ENCODE measurements at places on chromosomes 6 and 20.

DNA sequence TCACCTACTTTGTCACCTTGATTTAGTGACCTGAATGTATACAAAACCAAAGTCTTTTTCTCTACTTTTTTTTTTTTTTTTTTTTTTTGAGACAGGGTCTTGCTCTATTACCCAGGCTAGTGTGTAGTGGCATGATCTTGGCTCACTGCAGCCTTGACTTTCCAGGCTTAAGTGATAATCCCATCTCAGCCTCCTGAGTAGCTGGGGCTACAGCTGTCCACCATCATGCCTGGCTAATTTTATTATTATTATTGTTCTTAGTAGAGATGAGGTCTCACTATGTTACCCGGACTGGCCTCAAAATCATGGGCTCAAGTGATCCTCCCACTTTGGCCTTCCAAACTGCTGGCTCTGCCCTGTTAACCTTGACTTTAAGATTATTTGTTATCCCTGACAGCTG lies 37.5 kb downstream of the CRISP2 start:
- no peak for DNase-seq

- no peak for DNase-seq
Measured at GRCh38 chr6:153034139-153034538, 31.6 kb upstream of the MTRF1L start.

DNA sequence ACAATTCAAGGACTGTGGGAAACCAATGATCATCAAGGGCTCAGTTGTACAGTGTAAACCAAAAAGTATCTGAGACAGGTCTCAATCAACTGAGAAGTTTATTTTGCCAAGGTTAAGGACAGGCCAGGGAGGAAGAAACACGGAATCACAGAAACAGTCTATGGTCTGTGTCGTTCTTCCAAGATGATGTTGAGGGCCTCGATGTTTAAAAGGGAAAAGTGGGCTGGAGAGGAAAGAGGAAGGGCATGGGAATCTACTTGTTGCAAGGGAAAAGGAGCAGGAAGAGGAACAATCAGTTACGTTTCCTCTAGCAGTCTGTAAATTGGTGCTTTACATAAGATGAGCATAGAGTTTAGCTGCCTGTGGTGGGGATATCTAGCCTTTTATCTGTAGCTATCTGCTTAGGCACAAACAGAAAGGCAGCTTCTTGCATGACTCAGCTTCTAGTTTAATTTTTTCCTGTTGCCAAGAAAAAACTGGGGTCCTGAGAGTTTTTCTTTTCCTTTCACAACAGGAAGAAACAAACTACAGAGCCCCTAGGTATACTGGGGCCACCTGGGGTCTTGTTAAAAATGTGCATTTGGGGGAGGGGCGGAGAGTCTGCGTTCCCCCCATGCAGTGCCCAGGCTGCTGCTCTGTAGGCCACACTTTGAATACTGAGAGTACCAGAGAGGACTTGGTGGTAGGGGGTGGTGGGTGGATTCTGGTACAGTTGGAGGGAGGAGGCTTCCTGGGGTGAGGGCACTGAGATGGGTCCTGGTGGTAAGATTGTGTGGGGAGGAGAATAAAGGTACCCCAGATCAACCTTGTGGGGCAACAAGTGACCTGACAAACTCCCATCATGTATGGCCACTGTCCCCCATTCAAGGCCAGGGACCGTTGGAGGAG lies 35.3 kb upstream of the EZR start:
- DNase-seq, result no peak

GRCh38 chr6:82040405-82041221 lies 206.9 kb downstream of the IBTK start:
- no peak for DNase-seq

DNA sequence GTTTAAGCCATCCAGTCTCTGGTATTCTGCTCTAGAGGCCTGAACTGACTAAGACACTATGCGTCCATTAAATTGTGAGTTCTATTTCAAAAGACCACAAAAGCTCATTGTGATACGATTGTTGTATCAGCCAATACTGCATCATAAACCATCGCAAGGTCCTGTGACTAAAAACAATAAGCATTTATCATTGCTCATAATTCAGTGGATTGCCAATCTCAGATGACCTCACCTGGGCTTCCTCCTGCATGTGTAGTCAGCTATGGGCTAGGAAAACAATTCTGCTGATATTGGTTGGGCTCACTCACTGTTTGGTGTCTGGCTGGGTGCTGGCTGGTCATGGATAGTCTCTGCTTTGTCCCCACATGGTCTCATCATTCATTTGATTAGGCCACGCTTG lies 592.7 kb upstream of the BTBD3 start:
- no peak for DNase-seq

GRCh38 chr6:106702451-106703110 lies 73.2 kb downstream of the QRSL1 start:
- no peak for DNase-seq

GRCh38 chr20:47347661-47348435 lies 8.7 kb downstream of the ZMYND8 start:
- no peak for DNase-seq

- no peak for DNase-seq
Measured at GRCh38 chr6:166976636-166977035, 20.3 kb upstream of the RNASET2 start.

- no peak for DNase-seq
Measured at GRCh38 chr20:25399037-25399430, 8.4 kb upstream of the ABHD12 start.

DNA sequence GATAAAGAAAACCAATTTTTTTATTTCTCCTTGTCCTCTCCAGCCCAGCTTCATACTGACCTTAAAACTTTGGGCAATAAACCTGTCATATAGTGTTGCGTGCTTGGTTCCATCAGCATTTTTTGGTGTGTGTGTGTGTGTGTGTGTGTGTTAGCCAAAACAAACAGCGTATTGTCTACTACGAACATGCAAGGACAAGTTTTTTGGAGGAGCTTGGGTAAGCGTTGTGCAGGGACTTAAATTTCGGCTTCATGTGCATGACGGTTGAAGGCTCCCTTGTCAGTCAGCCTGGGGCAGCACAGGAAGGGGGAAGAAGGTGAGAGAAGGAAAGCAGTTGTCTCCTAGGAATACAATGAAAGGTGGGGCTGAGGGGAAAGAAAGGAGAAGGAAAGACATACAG lies 62.0 kb upstream of the PAX1 start:
- DNase-seq, result no peak

DNA sequence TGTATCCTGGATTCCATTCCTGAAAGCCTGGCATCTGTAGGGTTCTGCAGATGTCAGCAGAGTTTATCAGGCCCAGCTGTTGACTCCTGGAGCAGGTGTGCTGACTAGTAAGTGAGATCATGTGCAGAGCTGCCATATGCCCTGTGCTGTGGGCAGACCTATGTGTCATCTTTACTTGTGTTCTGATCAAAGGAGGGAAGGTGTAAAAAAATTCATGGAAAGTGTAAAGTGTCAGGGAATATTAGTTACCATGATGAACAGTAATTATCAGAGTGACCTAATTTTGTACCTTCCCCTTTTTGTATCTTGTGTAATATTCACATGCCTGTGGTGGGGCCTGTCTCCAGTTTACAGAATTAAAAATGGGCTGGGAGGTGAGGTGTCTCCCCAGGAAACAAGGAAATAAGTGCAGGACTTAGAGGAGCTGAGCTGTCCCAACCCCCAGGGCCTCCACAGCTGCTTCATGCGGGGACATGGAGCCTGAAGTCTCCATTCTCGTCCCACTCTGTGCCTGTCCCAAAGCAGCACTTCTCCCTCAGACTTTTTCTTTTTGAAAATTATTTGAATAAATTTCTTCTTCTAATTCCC lies 148.2 kb upstream of the GGTLC1 start:
- DNase-seq, result no peak

DNA sequence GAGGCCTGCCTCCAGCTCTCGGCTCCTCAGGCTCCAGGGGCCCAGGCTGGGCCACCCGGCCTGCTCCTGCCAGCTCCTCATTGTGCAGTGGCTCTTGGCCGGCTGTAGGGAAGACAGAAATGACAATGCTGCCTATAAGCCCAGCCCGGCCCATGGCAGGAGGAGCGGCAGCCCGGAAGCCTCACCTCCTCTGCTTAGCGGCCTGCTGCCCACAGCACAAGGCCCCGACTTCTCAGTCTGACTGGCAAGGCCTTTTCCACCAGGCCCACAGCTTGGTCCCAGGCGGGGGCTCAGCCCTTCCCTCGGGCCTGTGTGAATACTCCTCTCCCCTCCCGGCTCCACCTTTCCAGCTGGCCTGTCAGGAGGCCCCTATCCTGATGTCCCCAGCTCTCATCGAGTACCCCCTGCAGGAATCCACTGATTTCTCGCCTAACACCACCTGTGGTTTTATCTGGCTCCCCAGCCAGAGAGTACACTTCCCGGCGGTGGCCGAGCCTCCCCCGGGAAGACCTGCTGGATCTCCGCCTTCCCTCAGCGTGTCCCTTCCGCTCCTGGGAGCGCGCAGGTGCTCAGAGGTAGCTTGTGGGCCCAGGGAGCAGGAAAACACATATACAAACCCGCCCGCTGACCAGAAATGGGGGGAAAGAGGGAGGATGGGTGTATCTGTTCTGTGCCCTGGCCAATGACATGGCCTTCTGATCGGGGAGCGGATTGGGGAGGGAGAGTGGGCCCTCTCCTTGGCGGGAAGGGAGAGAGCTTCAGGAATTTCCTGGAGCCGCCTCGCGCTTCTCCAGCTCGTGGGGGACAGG lies 963 bp downstream of the DDRGK1 start:
- DNase-seq, result peak; percentile 47

- no peak for DNase-seq
Measured at GRCh38 chr20:4602297-4602631, 119.4 kb upstream of the PRND start.

- no peak for DNase-seq
Measured at GRCh38 chr20:11234608-11235007, 560.8 kb upstream of the JAG1 start.

- DNase-seq, result no peak
Measured at GRCh38 chr20:50453533-50454244, 56.5 kb upstream of the PTPN1 start.

DNA sequence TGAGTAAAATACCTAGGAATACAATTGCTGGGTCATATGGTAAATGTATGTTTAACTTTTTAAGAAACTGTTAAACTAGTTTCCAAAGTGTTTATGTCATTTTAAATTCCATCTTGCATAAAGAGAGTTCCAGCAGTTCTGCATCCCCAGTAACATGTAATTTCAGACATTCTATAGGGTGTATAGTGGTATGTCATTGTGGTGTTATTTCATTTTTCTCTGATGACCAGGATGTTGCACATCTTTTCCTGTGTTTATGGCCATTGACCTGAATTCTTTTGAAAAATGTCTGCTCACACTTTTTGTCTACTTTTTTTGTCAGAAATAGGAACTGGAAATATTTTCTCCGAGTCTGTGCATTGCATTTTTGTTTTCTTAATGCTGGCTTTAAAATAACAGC lies 128.9 kb downstream of the TMEM200A start:
- DNase-seq, result no peak

GRCh38 chr20:18678549-18679419 lies 90.9 kb downstream of the DTD1 start:
- no peak for DNase-seq

DNA sequence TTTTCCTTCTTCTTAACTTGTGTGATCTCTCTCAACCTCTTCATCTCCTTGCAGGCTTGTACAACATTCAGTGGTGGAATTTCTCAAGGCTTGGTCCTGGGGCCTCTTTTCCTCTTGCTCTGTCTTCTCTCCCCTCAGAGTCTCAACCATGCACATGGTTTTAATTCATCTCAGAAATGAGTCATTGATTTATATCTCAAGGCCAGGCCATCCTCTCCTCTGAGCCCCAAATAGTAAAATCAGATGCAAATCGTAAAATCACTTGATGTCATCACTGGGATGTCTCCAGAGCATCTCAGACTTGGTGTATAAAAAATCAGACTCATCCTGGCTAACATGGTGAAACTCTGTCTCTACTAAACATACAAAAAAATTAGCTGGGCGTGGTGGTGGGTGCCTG lies 85.0 kb downstream of the FNDC1 start:
- DNase-seq, result no peak

- DNase-seq, result no peak
Measured at GRCh38 chr6:162615016-162615705, 112.4 kb downstream of the PRKN start.

- no peak for DNase-seq
Measured at GRCh38 chr6:4078691-4079471, at the start of gene FAM217A. FAM217A (minus strand) TSS chr6:4079137; CDS start chr6:4077414, 1,723 bp downstream.

DNA sequence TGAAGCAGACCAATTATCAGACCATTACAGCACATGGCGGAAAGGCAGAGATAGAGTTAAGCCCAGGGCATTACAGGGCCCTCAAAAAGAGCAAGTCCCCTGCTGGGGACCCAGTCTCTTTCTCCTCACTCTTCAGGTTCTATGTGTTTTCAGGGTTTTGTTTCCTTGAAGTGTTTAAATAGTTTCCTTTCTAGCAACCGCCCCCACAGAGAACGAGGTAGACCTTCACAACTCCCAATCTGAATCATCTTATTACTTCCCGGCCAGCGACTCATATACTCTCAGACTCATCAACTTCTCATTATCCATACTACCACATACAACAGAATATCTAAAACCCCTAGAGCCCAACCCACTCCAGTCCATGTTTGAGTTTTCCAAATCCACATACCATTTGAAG lies 526.6 kb upstream of the ARID1B start:
- peak; percentile 53 for DNase-seq

DNA sequence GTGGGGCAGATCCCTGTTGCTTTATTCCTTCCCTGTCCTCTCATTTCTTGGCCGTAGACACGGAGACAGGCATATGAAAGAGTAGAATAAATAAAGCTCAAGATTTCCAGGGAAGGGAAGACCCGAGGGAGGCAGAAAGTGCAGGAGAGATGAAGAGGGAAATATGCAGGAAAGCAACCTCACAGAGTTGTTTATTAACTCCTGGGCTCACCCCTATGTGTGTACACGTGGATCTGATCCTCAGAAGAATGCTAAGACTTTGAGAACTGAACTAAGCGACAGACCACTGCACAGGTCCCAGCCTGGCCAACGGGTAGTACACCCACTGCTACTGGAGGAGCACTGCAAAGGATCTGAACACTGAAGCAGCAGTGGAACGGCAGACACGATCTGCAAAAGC lies 156.2 kb downstream of the KIF16B start:
- no peak for DNase-seq

GRCh38 chr20:56454754-56455153 lies 13.7 kb upstream of the RTF2 start:
- peak; percentile 17 for DNase-seq
